Retinal pigment epithelial cell (primary cell): ENCODE measurements at places on chromosomes 11 and 22.

GRCh38 chr11:68804786-68805185 is 36.9 kb downstream of the CPT1A start:
- no peak for DNase-seq

DNA sequence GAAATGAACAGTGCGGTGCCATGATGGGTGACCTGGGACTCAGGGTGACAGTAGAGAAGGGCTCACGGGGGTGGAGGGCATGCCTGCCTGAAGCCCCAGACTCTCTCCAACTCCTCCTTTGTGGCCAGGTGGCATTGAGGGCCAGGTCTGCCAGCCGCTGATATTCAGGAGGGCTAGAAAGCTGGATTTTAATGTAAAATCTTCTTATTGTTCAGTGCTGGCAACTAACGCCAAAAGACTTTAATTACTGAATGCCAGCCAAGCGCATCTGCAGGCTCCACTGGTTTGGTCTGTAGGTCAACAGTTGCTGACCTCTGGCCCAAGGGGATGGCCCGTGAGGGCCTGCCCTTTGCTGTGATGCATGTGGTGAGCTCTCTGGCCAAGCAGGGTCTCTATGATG is 10.3 kb downstream of the MRGPRG start:
- no peak for DNase-seq

GRCh38 chr11:111967649-111968048 is 30.5 kb downstream of the DIXDC1 start:
- DNase-seq = no peak

GRCh38 chr11:111826322-111826950 is 44.9 kb downstream of the ALG9 start:
- no peak for DNase-seq

DNA sequence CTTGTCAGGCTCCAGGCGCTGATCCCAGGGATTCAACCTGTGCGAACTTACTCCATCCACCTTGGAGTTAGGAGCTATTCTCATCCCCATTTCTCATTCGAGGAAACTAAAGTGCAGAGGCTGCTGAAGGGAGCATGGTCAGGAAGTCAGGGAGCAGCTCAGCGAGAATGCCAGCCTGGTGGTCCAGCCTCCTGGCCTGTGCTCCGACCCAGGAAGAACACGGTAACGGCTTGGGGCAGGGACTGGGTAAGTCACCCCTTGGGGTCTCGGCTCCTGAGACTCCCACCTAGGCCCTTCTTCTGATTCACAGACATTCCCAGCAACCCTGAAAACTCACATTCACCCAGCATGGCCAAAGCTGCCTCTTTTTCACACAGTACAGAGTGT is 132.8 kb downstream of the CRYBB2 start:
- DNase-seq = no peak

DNA sequence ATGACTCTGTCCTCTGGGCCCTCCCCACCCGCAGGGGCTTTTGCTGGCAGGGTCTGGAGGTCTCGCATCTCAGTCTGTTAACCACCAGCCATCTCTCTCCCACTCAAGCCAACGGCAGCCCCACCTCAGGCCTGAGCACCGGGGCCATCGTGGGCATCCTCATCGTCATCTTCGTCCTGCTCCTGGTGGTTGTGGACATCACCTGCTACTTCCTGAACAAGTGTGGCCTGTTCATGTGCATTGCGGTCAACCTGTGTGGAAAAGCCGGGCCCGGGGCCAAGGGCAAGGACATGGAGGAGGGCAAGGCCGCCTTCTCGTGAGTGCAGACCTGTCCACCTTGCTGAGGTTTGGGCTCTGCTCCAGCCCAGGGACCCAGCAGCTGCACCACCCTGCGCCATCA is 44.3 kb upstream of the TTC12 start:
- no peak for DNase-seq
